ENCODE measurements at places on chromosomes 13 and 19.

GRCh38 chr13:95326695-95327094 lies 25.4 kb upstream of the ABCC4 start:
- DNase-seq: no peak

GRCh38 chr19:10390652-10391286 lies 10.4 kb upstream of the TYK2 start:
- peak; percentile 58 for DNase-seq

DNA sequence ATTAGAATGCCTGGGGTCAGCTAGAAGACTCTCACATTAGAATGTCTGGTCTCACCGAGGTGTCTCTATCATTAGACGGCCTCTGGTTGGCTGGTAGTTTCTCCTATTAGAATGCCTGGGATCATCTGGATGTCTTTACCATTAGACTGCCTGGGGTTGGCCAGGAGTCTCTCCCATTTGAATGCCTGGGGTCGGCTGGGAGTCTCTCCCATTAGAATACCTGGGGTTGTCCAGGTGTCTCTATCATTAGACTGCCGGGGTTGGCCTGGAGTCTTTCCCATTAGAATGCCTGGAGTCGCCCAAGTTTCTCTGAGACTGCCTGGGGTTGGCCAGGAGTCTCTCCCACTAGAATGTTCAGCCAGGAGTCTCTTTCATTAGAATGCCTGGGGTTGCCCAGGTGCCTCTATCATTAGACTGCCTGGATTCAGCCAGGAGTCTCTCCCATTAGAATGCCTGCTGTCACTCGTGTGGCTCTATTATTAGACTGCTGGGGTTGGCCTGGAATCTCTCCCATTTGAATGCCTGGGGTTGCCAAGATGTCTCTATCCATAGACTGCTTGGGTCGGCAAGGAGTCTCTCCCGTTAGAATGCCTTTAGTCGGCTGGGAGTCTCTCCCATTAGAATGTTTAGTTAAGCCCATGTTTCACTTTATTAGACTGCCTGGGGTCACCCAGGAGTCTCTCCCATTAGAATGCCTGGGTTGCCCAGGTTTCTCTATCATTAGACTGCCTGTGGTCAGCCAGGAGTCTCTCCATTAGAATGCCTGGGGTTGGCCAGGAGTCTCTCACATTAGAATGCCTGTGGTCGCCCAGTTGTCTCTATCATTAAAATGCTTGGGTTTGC lies 1467.8 kb downstream of the UQCRFS1 start:
- no peak for DNase-seq

DNA sequence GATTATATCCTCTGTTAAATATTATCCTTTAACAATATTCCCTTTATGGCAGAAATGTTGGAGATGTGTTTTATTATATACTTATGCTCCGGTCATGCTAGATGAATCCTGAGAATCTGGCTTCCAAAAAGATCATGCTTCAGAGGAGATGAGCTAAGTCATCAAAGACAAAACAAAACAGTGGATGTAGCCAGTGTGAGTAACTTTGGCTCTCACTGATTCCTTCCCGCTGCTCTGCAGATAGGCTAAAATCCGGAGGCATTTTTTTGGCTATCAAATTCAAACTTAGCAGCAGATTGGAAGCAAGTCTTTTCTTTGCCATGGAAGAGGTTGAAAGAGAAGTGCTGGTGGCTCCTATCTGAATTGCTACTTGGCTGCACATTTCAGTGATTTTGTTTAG lies 295.9 kb downstream of the GPC6 start:
- DNase-seq: no peak

- DNase-seq: no peak
These were observed 17.6 kb upstream of the COG3 start for GRCh38 chr13:45447050-45447661.

DNA sequence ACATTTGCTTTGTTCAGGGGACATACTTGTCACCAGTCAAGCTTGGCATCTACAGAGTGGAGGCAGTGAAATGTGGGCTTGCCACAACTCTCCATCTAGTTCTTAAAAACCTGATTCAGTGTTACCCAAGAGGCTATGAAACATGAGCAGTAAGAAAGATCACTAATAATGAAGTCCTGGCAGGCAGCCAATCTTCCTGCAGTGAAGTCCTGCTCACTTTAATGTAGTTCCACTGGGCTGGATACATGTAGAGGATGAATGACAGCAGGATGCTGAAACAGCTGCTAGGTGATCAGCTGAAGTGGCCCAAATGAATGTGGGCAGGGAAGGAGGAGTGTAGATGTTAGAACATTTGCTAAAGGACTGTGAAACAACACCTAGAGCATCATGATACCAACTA lies 1213.1 kb downstream of the OLFM4 start:
- no peak for DNase-seq

Measured in stimulated activated CD4-positive, alpha-beta T cell treated with anti-CD3 and anti-CD28 coated beads, Interleukin-4, amount 100 ng/mL, for 4 hours (primary cell).